ENCODE measurements at places on chromosomes 16 and 17.
A peak's percentile ranks its signal among the peaks of the same experiment; 100 is the strongest.

DNA sequence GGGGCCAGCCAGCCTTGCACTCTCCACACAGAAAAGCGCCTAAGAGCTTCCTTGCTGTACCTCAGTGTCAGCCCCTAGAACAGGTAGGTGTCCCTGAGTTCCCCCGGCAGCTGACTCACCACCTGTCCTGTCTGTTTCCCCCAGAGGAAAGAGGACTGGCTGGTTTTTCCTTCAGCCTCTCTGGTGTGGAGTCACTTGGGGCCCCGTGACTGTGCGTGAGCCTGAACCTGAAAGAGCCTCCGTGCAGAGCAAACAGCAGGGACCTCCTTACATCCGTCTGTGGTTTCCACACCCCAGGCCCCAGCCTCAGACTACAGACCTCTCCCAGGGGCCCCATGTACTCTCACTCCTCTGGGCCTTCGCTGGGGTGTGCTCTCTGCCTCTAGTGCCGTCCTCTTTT, 87.8 kb downstream of the GNAO1 start:
- peak; percentile 57 for DNase-seq
- peak overlapping the region; percentile 16 for H3K27ac ChIP-seq
- no peaks in the 10 kb centered on the region for H3K27me3 ChIP-seq

DNA sequence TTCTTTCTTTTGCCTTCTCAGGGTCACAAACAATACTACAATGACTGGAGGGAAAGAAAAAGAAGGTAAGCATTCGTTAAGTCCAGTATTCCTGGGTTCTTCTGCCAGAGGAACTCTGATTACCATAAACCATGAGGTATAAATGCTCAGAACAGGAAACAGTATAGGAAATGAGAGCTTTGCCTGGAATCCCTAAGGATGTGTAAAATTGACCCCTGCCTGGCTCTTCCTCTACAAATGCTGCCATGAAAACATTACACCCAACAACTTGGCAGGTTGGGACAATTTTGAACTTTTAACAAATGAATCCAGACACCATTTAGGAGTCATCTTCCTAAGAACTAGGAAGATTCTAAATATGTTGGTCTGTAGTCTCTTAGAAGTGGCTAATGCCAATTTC, 173.8 kb downstream of the CDH11 start:
- H3K27ac ChIP-seq = no peak overlapping the region
- H3K4me1 ChIP-seq = no peaks in the 10 kb centered on the region
- H3K27me3 ChIP-seq = no peaks in the 10 kb centered on the region

DNA sequence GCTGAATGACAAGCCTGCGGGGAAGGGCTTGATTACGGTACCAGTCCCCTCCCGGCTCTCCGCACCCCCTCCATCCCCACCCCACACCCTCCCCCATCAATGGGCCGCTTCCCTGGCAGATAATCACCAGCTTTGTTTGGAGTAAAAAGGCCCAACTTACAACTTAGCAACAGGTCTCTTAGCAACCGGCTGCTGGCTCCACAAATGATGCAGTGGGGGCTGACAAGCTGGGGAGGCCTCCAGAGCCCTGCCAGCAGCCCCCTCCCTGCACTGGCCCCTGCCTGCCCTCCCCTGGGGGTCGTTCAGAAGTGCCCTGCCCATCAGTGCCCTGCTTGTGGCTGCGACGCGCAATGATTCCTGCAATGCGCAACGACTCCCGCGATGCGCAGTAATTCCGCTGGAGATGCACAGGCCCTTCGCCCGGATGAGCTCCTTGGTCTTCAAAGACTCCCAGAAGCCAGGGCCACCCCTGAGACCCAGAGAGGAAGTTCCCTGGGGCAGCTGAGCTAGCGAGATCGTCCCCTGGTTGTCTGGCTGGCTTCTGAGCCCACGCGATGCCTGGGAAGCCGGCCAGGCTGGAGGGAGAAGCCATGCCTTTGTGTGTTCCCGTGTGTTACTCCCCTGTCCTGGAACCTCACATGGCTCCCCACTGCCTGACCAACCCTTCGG, 23.3 kb downstream of the CPNE2 start:
- no peaks in the 10 kb centered on the region for H3K4me1 ChIP-seq
- H3K27ac ChIP-seq = peak overlapping the region; percentile 58
- peaks cover 60% of the 10 kb centered on the region for H3K36me3 ChIP-seq
- H3K4me3 ChIP-seq = no peak overlapping the region

GRCh38 chr16:86300746-86301481, 209.4 kb upstream of the FOXF1 start:
- H3K27ac ChIP-seq = peak overlapping the region; percentile 76
- no peaks in the 10 kb centered on the region for H3K36me3 ChIP-seq
- H3K4me3 ChIP-seq = no peak overlapping the region
- no peak for DNase-seq

DNA sequence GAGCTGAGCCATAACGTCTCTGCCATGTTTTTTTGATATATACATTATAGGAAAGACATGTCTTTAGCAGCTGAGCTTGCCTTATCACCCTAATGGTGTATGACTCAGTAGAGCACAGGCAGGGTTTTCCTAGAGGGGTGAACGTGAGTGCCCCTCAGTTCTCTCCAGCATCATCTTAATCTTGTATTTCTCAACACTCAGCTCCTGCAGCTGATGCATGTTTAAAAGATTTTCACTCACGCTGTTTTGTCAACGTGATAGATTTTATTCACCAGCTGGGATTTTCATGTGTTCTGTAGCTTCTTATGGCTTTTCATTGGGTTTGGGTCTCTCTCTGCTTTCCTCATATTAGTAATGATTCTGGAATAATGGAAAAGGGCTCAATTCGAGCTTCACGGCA, 186.0 kb upstream of the PMFBP1 start:
- H3K27ac ChIP-seq = no peak overlapping the region
- no peak overlapping the region for H3K4me3 ChIP-seq
- no peaks in the 10 kb centered on the region for H3K36me3 ChIP-seq
- H3K27me3 ChIP-seq = no peaks in the 10 kb centered on the region

- H3K4me1 ChIP-seq = no peaks in the 10 kb centered on the region
- no peak for DNase-seq
- no peaks in the 10 kb centered on the region for H3K36me3 ChIP-seq
- H3K27me3 ChIP-seq = no peaks in the 10 kb centered on the region
Measured at GRCh38 chr17:10337136-10337535, 35.7 kb downstream of the MYH13 start.

GRCh38 chr17:17382971-17383370, 79.8 kb downstream of the NT5M start:
- no peaks in the 10 kb centered on the region for H3K4me1 ChIP-seq
- no peak overlapping the region for H3K27ac ChIP-seq
- H3K27me3 ChIP-seq = peaks cover 23% of the 10 kb centered on the region
- no peak overlapping the region for H3K4me3 ChIP-seq

DNA sequence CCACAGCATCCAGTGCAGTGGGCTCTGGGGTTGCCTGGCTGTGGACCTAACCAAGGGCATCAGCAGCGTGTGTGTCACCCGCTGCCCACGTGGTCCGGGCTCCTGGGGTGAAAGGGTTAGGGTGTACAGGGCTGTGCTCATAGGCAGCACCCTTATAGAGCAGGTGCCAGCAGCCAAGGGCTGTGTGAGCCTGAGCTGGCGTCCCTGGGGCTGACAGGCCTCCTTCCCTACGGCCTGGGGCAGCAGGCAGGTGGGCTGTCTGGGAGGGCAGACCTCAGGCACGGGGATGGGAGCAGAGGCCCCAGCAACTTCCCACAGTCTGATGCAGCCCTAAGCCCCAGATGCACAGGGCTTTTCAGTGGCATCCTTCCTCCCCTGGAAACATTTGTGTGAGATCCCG, 13.9 kb downstream of the CD300A start:
- H3K36me3 ChIP-seq = no peaks in the 10 kb centered on the region
- no peaks in the 10 kb centered on the region for H3K27me3 ChIP-seq
- H3K4me1 ChIP-seq = no peaks in the 10 kb centered on the region
- no peak overlapping the region for H3K4me3 ChIP-seq

DNA sequence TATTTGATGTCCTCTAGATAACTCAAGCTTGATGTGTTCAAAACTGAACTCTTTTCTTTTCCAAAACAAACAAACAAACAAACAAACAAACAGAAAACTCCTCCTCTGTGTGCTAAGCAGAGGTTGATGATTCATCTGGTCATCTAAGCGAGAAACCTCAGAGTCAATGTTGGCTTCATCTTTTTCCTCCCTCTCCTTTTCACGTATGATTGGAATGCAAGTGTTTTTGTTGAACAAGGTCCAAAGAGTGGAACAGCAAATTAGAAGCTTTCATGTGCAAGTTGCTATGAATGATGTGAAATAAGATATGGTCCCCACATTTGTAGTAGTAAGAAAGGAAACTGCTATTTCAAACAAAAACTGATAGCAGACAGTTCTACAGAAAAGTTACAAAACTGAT, 52.5 kb downstream of the TBX4 start:
- no peak overlapping the region for H3K4me3 ChIP-seq
- no peaks in the 10 kb centered on the region for H3K27me3 ChIP-seq
- H3K36me3 ChIP-seq = no peaks in the 10 kb centered on the region
- DNase-seq = no peak

GRCh38 chr17:66786107-66786506, 48.8 kb upstream of the CACNG5 start:
- no peak for DNase-seq
- no peaks in the 10 kb centered on the region for H3K27me3 ChIP-seq
- no peak overlapping the region for H3K4me3 ChIP-seq
- no peak overlapping the region for H3K27ac ChIP-seq
- H3K4me1 ChIP-seq = no peaks in the 10 kb centered on the region

GRCh38 chr16:57544124-57544653, 1.7 kb downstream of the ADGRG5 start:
- no peak overlapping the region for H3K27ac ChIP-seq
- H3K36me3 ChIP-seq = no peaks in the 10 kb centered on the region
- no peak overlapping the region for H3K4me3 ChIP-seq

DNA sequence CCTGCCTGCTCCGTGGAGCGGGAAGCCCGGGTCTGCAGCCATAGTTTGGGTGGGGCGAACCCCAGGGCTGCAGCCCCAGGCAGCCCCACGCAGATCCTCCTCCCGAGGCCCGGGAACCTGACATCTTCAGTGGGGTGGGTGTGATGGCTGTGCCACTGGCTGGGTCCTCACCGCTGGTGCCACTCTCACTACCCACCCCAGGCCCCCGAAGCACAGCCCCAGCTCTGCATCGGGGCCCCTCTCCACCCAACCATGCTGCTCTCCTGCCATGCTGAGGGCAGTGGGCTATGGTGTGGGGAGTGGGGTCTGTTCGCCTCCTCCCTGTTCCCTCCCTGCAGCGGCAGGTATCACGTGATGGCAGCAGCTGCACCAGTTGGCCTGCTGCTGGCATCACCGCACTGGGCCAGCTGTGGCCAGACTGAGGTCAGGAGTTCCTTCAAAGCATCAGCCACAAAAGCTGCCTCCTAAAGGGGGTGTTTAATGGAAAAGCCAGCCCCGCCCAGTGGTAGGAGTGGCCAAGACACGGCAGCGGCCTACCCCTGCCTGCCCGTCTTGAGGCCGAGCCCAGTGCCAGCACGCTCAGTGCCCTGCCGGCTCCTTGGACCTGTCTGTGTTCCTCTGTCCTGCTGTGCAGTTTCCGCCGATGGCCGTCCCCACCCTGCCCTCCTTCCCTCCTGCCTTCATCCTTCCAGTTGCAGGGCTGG, 10.8 kb downstream of the KCTD5 start:
- no peak overlapping the region for H3K27ac ChIP-seq
- peaks cover 19% of the 10 kb centered on the region for H3K36me3 ChIP-seq
- no peaks in the 10 kb centered on the region for H3K4me1 ChIP-seq
- no peaks in the 10 kb centered on the region for H3K27me3 ChIP-seq
- DNase-seq = no peak

DNA sequence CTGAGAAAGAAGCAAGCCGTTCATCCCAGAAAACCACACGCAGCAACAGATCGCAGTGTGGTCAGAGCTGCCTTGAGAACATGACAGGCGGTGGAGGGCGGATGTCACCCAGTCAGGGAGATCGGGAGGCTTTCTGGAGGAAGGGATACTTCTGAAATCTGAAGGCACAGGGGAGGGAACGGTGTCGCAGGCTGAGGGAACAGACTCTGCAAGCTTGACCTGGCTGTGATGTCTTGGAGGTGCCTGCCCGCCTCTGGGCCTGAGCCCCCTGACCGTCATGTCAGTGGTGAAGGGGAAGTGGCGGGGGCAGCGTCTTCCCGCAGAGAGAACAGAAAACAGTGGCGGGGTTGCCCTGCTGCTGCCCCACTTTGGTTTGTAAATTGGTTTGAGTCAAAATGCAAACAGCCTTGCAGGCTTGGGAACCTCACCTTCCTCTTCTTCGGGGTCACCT, 8.1 kb upstream of the ATP2A3 start:
- no peaks in the 10 kb centered on the region for H3K4me1 ChIP-seq
- H3K27ac ChIP-seq = no peak overlapping the region
- H3K4me3 ChIP-seq = no peak overlapping the region
- H3K36me3 ChIP-seq = no peaks in the 10 kb centered on the region

DNA sequence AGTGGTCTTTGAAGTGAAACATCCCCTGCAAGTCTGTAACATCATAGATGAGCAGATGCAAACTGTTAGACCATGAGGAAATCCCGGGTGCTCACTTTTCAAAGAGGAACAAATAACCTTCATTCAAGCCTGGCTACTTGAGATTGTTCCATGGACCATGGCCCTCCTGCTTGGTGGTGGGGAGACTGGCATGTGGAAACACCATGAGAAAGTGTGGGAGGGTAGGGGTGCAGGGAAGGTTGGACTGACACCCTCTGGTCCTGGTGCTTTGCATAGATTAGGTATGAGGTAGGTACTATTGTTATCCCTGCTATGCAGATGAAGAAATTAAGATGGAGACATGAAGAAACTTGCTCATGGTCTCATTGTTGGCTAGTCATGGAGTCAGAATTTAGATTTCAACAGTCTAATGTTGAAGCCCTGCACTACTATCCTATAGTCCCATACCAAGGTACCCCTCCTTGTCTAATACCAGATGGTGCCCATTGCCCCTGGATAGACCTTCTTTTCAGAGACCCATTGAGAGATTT, 59.0 kb downstream of the SPACA3 start:
- H3K4me1 ChIP-seq = no peaks in the 10 kb centered on the region
- no peaks in the 10 kb centered on the region for H3K27me3 ChIP-seq
- no peaks in the 10 kb centered on the region for H3K36me3 ChIP-seq
- no peak for DNase-seq
- H3K4me3 ChIP-seq = no peak overlapping the region

DNA sequence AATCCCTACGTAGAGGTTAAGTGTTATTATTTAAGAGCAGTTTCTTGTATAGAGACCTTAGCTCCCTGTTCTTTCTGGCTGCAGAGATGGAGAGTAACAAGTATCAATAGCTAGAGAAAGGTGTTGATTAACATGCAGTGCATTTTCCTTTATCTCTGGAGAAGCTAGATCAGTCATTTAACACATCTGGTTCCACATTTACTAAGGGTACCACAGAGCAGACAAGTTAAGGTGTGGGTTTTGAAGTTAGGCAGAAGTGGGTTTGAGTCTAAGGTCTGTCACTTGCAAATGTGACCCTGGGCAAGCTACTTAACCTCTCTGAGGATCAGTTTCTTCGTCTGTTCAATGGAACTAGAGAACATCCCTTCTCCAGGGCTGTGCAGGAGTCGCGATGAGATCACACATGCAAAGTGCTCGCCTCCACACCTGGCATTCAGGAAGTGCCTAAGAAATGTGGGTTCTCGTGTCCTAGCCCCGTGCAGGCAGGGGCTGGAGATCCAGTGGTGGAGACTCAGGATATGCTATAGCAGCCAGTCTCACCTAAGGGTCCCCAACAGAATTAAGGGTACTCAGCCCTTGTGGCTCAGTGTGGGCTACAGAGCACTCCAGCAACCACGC, 224.4 kb downstream of the XYLT1 start:
- H3K27ac ChIP-seq = no peak overlapping the region
- H3K36me3 ChIP-seq = peaks cover 2% of the 10 kb centered on the region
- no peaks in the 10 kb centered on the region for H3K4me1 ChIP-seq
- no peak overlapping the region for H3K4me3 ChIP-seq

Data from small intestine (tissue), 16 donors.